Activated naive CD4-positive, alpha-beta T cell treated with anti-CD3 and anti-CD28 coated beads, Interleukin-2, amount 50 U/mL, for 16 hours (primary cell): ENCODE measurements at places on chromosomes 5 and 9.

DNA sequence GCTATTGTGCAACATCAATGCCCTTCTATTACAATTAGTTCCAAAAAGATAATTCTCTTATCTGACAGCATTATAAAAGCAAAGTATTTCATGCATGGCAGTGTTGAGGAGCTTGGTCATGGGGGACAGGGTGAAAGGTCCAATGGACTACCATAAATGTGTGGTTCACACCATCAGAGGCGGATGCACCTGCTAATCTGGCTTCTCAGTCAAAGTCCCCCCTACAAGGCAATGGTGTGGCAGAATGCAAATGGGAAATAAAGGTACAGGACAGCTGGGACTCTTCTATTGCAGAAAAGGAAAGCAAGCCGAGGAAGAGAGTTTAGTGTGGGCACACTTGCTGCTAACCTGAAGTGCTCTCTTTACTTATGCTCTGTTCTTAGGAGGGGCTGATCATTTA, 369.1 kb downstream of the NDUFS4 start:
- DNase-seq: no peak

- no peak for DNase-seq
Measured at GRCh38 chr5:109986726-109987125, 297.0 kb downstream of the MAN2A1 start.

GRCh38 chr5:33857037-33857436, 34.8 kb downstream of the ADAMTS12 start:
- DNase-seq: no peak

DNA sequence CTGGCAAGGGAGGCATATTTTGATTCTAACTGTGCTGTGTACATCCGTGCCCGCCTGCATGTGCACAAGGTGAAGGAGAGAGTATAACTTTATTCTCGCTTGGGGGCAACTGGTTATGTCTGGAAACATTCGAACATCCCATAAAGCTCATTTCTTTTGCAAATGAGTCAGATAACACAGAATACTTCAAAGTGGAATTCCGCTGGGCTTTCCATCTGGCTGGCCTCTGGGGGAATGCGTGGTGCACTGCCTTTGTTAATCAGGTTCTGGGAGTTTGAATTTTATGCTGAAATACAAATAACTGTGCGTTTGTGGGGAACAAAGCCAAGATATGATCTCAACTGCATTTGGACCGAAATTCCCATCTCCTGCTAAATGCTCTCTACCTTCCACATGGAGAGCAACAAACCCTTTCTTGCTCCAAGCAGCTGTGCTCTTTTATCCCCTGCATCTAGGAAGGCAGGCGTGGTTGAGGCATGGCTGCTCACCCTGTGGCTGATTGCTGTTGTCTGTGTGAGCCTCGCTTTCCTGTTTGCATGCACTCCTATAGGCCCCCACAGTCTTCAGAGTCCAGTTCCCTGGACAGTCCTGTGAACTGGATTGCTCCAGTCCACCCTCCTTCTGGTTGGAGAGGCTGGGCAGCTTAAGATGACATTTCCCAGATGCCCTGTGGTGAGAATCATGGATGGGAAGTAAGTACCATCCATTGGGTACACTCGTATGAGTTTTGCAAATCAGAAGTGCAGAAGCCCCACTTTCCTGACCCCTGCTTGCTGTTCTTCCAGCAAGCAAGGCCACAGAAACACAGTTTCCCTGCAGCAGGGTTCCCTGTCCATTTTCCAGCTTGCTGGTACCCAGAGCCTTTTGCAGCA, 82.9 kb upstream of the ALDH1B1 start:
- no peak for DNase-seq

DNA sequence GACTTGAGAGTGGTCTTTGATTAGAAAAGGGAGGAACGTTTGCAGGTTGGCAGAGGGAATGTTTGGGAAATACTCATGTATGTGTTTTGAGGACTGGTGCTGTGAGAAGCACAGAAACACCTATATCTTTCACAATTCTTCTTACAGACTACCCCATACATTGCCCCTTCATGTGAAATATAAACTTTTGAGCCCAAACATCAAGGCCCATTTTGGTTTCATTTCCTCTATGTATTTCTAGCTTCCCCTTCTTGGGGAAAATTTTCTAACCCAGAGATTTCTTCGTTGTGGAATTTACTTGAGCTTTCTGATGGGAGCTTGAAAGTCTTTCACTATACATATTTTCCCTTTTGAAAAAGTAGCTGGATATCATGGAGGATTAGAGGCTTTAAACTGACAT, 67.6 kb downstream of the FYB1 start:
- no peak for DNase-seq

DNA sequence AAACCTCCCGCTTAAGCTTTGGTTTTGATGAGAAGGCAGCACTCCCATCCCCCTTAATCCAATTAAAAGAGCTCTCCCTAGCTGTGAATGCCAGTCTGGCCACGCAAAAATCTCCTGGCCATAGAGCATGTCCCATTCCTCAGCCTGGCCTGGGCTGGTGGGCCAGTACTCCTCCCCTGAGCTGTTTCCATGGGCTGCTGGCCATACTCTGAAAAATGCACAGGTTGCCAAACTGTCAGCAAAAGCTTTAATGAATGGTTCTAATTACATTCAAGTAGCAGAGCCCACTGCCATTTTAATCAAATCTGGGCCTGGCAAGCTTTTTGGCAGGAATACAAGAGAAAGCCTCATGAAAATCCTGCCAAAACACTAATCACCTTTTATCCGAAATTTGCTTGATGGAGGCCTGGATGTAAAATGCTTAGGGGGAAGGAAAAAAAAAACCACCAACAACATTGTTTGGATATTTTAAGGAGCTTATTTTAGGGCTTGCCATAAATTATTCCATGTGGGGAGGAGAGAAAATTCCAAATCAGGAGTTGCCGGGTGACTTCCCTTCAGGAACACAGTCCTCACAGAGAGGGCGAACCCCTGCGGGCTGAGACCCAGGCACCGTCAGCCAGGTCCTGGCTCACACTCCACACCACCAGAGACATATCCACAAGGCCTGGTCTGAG, 243.3 kb downstream of the SEC61B start:
- no peak for DNase-seq

GRCh38 chr5:51377151-51378060, 5.8 kb upstream of the ISL1 start:
- DNase-seq: no peak

GRCh38 chr9:129854588-129855110, 19.4 kb downstream of the USP20 start:
- no peak for DNase-seq

GRCh38 chr5:126693806-126694205, 83.1 kb upstream of the LMNB1 start:
- DNase-seq: no peak

- no peak for DNase-seq
Measured at GRCh38 chr9:8362250-8362649, 562.7 kb upstream of the DMAC1 start.

- no peak for DNase-seq
Measured at GRCh38 chr9:108691614-108692013, 164.2 kb downstream of the ACTL7B start.
